Right atrium auricular region (tissue), 2 donors: ENCODE measurements at places on chromosomes 4 and X.

DNA sequence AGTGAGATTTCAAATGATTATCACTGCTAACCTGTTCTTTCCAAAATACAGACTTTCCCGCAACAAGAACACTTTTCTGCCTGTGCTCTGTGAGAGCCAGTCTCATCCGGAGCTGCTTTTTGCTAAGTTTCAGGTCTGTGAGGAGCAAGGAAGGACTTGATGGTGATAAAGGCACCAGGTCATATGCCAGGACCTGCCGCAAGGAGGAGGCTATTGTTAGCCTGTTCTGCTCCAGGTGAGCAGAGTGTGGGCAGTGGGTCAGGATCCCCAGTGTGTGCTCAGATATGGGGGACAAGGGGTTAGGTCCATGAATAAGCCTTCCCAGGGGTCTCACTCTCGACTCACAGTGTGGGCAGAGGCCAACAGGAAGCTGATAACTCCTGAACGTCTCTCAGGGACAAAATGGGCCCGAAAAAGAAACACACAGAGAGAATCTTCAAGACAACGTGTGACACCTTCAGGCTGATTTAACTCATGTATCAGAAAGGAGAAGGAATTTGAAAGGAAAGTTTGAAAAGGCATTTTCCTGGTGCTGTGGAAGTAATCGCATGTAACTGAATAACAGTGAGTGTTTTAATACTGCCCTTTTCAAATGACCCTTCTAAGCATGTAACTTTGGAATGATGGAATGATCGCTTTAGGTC lies 57.7 kb upstream of the PDLIM3 start:
- DNase-seq, result no peak

DNA sequence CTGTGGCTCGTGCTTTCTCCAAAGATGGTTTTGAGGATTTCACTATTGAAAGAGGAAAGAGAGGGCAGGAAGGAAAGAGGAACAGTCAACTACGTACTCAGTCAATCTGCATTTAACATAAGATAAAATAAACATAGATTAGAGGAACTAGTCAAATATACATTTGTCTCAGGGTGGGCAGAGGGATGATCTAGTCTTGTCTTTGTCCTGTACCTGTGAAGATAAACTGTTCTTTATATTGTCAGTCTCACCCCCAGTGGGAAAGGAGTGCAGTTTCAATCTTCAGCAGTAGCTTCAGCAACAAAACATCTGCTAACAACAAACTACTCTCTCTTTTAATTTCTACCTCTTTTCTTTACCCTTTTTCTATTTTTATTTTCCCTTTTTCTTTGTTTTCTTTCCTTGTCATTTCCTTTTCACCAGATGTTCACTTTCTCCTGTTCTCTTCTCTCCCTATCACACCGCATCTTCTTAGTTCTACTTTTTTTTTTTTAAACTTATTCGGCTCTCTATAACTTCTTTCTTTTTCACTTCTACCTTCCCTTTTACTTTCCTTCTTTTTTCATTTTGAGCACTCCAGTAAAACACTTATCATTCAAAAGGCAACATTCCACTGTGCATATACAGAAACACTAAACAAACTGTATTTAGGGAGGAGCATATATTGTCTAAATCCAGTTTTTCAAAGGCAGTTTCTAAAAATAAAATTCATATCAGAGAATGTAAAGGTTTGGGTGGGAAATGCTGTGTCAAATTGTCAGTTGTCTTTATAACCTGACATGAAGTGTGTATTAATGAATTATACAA lies 51.4 kb upstream of the GUCY1A1 start:
- no peak for DNase-seq

- DNase-seq, result no peak
These were observed 98.9 kb downstream of the TLL1 start for GRCh38 chr4:165971933-165972332.

DNA sequence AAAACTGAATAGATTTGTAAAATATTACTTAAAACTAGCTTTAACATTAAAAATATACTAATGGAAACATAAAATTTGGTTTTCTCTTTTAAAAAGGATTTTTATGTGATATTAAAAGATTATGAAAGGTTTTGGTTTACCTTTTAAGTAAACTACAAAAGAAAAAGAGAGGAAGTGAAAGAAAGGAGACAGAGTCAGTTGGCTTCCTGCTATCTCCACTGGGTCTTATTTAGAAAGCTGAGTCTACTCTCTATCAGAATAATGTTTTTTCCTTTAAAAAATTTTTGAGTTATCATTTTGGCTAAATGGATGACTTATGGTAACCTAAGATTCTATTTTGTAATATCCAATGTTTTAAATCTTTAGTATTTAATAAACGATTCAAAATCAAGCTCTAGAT lies 21.6 kb upstream of the ATP8A1 start:
- no peak for DNase-seq

GRCh38 chr4:181523973-181524372 lies 719.2 kb upstream of the TENM3 start:
- no peak for DNase-seq

GRCh38 chr4:138561906-138562305 lies 319.8 kb upstream of the SLC7A11 start:
- DNase-seq, result no peak

DNA sequence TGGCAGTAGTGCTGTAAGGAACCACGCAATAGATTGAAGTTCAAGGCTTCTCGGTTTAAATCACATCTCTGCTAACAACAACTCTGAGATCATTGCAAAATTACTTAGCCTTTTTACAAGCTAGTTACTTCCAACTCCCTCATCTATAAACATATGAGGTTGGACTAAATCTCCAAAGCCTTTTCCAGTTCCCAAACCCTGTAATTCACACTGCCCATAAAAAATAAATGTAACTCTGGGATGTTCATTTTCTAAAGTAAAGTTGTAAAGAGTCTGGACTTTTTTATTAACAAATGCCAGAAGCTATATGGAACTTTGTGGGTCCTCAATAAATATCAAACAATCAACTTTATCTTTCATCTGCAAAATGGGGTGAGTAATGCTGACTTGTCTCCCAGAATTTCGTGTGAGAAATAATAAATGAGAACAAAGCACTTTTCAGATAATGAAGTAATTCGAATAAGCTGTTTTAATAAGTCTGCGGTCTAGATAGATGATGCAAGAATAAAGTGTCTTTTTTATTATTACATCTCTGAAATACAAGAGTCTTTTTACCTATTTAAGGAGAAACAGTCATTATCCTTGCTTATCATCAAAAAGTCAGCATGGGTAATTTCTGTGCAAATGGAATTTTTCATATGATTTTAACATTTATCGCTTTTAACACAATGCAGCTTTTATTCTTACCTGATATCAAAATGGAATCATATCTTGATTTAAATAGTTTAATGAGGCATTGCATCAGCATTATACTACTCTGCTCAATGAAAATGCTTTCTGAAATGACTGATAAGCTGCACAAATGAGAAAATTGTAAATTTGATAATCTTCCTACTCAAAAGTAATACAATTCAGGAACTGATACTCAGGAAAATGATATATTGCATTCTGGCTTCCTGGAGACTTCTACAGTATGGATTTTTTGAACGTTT lies 252.6 kb downstream of the BANK1 start:
- DNase-seq, result no peak

DNA sequence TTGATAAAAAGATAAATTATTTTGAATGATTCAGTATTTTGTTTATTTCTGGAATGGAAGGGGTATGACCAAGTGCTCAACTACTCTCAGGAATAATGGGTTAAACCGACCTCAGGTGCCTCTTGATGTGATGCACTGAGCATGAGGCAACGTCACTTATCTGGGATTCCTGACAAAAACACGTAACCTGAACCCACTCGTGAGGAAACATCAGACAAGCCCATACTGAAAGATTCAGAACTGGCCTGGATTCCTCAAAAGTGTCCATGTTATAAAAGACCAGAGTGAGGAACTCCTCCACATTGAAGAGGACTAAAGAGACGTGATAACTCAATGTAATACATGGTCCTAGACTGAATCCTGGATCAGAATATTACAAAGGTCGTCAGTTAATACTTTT lies 144.0 kb downstream of the FNIP2 start:
- no peak for DNase-seq

- no peak for DNase-seq
These were observed 208.5 kb upstream of the FAT1 start for GRCh38 chr4:186932196-186932595.

DNA sequence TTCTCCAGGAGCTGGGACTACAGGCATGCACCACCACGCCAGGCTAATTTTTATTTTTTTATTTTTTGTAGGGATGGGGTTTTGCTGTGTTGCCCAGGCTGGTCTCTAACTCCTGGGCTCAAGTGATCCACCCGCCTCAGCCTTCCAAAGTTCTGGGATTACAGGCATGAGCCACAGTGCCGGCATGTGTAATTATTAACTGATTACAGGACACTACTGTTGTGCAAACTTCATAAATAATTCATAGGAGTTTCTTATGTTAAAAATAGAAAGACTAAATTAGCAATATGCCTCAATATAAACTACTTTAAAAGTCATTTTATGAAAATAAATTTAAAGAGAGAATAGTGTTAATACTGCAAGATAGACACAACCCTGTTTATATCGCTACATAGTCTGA lies 221.9 kb downstream of the SNCA start:
- no peak for DNase-seq

DNA sequence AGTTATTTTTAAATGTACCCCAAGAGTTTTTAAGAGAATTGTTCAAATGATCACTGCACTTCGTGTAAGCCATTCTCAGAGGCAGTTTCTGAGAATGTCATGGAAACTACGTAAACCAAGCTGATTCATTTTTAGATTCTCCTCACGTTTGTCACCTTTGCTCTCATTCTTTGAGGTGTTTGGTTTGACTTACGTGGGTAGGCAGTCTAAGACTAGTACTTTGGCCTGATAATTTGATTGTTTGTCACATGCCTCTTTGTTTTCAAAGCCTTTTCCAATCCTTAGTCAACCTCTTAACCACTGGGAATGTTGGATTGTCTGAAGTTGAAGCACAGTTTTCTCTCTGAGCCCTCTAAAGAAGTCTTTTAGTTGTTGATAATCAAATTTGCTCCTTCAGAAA lies 10.5 kb downstream of the SEPTIN11 start:
- no peak for DNase-seq

DNA sequence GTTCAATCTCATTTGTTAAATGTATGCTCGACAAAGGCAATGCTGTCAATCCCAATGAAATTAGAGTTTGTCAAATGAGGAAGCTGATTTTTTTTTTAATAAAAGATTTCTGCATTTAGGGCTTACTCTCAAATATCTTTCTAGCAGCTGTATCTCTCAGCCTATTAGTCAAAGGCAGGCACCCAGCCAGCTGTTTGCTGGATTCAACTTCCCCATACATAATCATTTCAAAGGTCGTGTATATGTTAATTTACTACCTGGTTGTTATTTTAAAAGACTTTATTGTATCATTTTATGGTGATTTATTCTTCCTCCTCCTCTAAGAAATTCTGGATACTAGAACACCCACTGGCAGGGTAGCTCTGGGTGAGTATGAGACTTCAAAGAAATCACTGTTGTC lies 27.1 kb downstream of the RAI2 start:
- DNase-seq, result no peak

- no peak for DNase-seq
These were observed 3.2 kb downstream of the HTRA3 start for GRCh38 chr4:8272472-8273428.

- DNase-seq, result no peak
These were observed 78.6 kb downstream of the NAP1L3 start for GRCh38 chrX:93594780-93595179.

- no peak for DNase-seq
These were observed 449.6 kb downstream of the GLUD2 start for GRCh38 chrX:121496966-121497365.

- no peak for DNase-seq
These were observed 69.2 kb upstream of the PLS3 start for GRCh38 chrX:115491766-115492165.

DNA sequence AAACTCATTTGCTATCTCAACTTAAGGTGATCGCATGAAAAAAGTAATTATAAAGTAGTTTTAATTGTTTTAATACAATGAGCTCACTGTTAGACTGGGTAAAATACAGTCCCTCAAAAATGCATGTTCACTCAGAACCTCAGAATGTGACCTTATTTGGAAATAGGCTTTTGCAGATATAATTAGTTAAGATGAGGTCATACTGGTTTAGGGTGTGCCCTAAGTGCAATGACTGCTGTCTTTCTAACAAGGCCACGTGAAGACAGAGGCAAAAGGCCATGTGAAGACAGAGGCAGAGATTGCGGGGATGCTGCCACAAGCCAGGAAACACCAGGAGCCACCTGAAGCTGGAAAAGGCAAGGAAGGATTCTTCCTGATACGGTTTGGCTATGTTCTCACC lies 262.1 kb downstream of the NKX6-1 start:
- DNase-seq, result no peak

DNA sequence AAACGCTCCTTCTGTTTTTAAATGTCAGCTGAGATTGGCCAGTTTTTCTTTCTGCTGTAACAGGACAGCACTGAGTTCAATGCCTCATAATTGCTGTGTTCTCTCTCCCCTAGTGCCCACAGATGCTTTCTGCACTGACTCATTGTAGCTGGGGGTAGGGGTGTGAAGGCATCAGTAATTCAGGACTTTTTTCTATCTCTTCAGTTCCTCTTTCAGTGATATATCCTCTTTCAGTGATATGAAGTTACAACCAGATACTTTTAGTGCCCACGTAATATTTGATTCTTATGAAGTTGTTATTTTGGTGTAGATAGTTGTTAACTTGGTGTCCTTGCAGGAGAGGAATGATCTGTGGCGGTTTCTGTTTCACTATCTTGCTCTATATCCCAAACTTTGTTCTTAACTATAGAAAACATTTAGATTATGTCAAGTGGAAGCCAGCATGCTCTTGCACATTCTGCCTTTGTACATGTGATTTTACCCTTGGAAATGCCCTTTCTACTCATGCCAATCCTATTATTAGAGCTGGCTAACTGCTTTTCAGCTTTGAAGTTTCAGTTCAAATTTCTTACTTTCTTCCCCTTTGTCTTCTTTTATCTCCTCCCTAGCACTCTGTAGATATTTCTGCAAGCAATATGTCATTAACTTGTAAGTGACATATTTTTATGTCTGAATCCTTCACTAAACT lies 1258.4 kb downstream of the FAM133A start:
- no peak for DNase-seq

DNA sequence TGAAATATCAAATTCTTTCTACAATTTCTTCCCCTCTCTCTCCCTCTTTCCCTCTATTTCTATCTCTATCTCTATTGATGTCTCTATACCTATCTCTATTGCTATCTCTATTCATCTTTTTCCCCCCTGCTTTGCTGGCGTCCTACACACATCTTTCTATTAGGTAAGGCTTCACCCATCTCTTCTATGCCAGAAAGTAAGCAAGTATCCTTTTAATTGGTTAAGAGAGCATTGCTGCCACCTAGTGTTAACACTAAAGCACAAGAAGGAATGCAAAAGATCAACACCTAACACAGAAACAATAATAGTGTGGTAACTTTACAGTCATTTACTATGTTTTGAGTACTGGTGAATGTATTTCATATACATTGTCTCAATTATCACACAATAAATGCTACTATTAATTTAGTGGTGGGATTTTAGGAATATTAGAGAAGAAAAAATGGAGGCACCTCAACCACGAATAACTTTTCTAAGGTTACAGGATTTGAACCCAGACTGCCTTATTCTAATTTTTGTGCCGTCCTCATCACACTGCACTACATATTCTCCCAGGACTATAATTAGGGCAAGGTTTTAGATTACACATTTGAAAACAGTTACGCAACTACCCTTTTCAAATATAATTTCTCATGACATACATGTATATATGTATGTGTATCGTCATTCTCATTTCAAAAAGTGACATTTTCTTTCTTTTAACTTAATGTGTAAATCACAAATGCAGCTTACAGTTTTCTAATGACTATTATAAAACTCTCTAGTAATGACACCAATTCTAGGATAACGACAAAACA lies 3.7 kb upstream of the C4orf36 start:
- no peak for DNase-seq
